Activated naive CD4-positive, alpha-beta T cell treated with anti-CD3 and anti-CD28 coated beads for 36 hours (primary cell): ENCODE measurements at places on chromosomes 5 and 9. TPM values are rescaled to one million over a fixed set of nuclear protein-coding genes. Genes with fewer than 3 reads are reported as not detected.

The FAM78A gene
- 24.7 TPM for total RNA-seq

DNA sequence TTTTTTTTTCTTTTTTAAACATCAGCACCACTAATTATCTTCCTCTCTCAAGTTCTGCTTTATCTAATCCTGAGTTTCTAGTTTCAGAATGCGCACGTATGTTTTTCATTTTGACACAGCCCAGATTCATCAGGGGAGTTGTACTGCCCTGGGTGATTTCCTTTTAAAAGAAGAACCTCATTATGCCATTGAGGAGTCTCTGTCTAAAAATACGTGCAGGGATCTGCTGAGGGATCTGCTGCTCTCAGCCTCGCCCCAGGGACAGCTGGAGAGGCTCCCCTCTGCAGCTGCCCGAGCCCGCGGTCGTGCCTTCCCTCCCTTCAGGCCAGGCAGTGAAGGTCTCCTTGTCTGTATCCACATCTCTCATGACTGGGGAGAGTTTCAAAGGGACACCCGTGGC is 273.1 kb downstream of the ARHGEF28 start:
- no peak overlapping the region for H3K4me3 ChIP-seq
- no peaks in the 10 kb centered on the region for H3K36me3 ChIP-seq
- H3K4me1 ChIP-seq: peaks cover 3% of the 10 kb centered on the region
- peaks cover 25% of the 10 kb centered on the region for H3K27me3 ChIP-seq
- H3K27ac ChIP-seq: no peak overlapping the region

The TLX3 gene
- not detected for total RNA-seq

The PTGER4 gene
- total RNA-seq: 83.8 TPM

DNA sequence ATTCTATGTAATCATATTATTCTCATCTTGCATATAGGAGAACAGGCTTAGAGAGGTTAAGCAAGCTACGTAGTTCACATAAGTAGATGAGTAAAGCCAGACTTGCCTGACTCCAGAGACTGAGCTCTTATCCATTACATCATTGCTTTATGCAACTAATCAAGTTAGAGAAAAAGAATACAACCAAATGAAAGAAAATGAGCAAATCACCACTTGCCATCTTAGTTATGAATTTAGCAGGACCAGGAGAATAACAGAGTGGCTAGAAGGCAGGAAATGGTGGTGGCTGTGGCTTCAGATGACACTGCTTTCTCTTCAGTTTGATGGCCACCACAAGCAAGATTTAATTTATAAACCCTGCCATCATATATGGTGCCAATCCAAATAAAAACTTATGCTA is 26.6 kb downstream of the POC5 start:
- no peaks in the 10 kb centered on the region for H3K27me3 ChIP-seq
- no peak for DNase-seq
- H3K4me3 ChIP-seq: no peak overlapping the region

DNA sequence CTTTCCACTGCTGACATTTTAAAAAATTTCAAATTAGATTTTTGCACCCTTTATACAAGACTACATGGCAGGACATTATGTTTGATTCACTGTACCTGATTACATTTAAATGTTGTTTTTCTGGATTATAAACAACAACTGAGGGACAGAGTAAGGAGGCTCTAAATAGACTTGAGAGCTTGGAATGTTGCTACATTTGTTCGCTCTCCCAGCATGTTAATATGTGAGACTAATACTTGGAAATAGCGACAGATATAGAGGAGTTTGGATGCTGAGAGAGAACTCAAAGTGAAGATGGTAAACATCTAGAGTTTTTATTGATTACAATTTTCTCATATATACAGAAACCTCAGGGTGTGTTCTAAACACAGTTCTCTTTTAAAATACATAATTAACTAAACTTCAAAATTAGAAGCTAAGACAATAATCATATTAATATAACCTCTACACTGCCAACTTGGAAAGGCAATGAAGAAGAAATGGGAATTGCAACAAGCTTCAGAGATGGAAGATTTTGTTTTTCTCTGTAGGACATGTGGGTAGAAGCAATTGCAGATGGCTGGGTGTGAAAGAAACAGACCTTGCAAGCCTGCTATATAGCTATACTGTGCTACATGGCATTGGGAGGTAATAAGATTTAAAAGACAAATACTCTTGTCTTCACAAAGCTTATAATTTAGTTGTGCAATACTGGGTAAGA is 1.4 kb upstream of the NDFIP1 start:
- H3K4me3 ChIP-seq: peak overlapping the region; percentile 86
- peaks cover 62% of the 10 kb centered on the region for H3K4me1 ChIP-seq
- H3K27me3 ChIP-seq: no peaks in the 10 kb centered on the region
- no peak for DNase-seq
- peak overlapping the region; percentile 97 for H3K27ac ChIP-seq

- H3K4me3 ChIP-seq: no peak overlapping the region
- no peaks in the 10 kb centered on the region for H3K27me3 ChIP-seq
- H3K27ac ChIP-seq: peak overlapping the region; percentile 28
- DNase-seq: no peak
- peaks cover 54% of the 10 kb centered on the region for H3K4me1 ChIP-seq
Measured at GRCh38 chr9:135885100-135885853, 22.1 kb downstream of the CAMSAP1 start.

The MUSK gene
- not detected for total RNA-seq

The PAEP gene
- not detected for total RNA-seq

DNA sequence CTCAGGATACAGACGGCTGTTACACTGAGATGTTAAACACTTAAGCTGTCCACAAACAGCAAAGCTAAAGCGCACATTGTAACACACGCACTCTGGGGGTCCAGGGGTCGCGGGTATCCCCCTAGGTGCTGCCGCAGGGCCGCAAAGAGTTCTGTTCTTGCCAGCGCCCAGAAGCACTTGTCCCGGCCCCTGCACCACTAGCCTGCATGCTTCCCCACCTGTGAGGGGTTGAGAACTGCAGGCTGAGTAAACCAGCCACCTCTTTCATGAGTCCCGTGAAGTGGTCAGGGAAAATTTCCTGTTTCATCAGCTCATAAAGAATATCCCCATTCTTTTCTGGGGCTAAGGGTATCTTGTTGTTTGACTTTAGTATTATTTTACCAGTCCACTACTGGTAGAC is 154.4 kb upstream of the FBXL17 start:
- no peaks in the 10 kb centered on the region for H3K4me1 ChIP-seq
- no peaks in the 10 kb centered on the region for H3K36me3 ChIP-seq
- no peak for DNase-seq
- no peak overlapping the region for H3K27ac ChIP-seq

DNA sequence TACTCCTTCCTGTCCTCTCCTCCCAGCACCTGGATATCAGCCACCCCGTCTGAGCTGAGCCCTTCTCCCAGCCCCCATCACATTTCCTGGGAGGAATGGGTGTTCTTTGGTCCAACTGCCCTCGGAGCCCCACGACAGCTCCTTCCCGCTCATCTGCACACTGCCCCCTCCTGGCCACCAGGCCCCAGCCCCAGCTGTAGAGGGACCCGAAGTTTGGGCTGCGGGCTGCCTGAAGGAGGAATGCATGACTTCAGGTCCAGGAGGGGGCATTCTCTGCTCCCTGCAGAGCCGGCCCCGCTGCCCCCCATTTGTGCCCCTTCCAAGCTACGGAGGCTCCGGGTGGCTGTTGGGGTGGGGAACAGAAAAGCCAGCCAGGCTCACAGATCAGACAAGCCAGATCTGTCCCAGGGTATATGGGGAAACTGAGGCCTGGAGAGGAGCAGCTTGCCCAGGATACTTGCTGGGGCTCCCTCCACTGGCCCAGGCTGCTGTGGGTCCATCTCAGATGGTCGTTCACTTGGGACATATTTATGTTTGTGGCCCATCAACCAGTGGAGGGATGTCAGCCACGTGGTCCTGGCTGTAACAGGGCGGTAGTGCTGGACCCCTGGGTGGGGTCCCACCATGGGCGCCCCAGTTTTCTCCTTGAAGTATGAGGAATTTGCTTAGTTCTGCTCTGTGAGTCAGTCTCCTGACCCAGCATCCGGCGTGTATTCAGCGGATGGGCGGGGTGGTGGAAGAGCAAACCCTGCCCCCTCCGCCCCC is 33.1 kb downstream of the DAB2IP start:
- peak; percentile 40 for DNase-seq
- no peak overlapping the region for H3K27ac ChIP-seq
- H3K4me1 ChIP-seq: no peaks in the 10 kb centered on the region
- H3K27me3 ChIP-seq: no peaks in the 10 kb centered on the region
- no peaks in the 10 kb centered on the region for H3K36me3 ChIP-seq
- no peak overlapping the region for H3K4me3 ChIP-seq

DNA sequence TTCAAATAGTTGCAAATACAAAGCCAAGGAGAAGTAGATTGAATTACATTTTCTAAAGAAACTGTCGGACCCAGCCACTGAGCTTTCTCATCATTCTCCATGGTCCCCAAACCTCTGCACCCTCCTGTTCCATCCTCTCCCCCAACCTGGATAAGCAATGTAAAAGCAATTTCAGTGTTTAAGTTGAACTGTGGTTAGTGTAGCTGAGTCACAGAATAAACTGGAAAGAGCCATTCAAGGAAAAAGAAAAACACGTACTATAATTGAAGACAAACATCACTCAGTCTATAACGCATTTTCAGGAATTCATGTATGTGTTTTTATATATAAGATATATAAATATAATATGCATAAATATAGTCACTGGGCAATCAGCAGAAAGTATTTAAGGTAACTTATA is 54.1 kb upstream of the TMEM161B start:
- no peak overlapping the region for H3K4me3 ChIP-seq
- H3K27ac ChIP-seq: no peak overlapping the region
- H3K36me3 ChIP-seq: no peaks in the 10 kb centered on the region
- no peak for DNase-seq
- no peaks in the 10 kb centered on the region for H3K4me1 ChIP-seq

The PCDHGB2 gene
- not detected for total RNA-seq

GRCh38 chr9:129709438-129710168 is 43.2 kb downstream of the PTGES start:
- no peaks in the 10 kb centered on the region for H3K36me3 ChIP-seq
- no peaks in the 10 kb centered on the region for H3K27me3 ChIP-seq
- H3K4me1 ChIP-seq: peaks cover 19% of the 10 kb centered on the region
- H3K4me3 ChIP-seq: no peak overlapping the region
- no peak for DNase-seq

- H3K4me3 ChIP-seq: no peak overlapping the region
- DNase-seq: no peak
- no peaks in the 10 kb centered on the region for H3K27me3 ChIP-seq
- H3K36me3 ChIP-seq: no peaks in the 10 kb centered on the region
- no peaks in the 10 kb centered on the region for H3K4me1 ChIP-seq
Measured at GRCh38 chr5:57862471-57862911, 379.9 kb upstream of the ACTBL2 start.

- H3K4me1 ChIP-seq: no peaks in the 10 kb centered on the region
- H3K27me3 ChIP-seq: no peaks in the 10 kb centered on the region
- DNase-seq: no peak
- no peaks in the 10 kb centered on the region for H3K36me3 ChIP-seq
Measured at GRCh38 chr5:2699686-2700085, 51.8 kb downstream of the IRX2 start.

The PPP2CA gene
- total RNA-seq: 132 TPM

DNA sequence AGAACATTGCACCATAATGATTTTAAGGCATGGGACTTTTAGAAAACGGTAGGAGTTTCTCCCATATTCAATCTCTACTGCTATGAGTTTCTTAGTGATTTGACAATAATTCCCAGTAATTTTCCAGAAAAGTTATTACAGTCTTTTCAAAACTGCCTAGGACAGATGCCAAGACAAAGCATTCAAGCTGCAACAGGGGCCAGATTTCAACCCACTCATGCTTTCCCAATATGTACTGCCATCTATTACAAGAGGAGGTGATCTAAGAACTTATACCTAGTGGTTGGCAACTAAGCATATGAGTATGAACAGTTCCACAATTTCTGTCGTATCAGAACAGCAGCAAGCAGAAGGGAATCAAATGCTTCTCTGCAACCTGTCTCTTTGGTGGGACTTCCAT is 95.1 kb upstream of the TMED7 start:
- H3K4me1 ChIP-seq: no peaks in the 10 kb centered on the region
- no peak overlapping the region for H3K27ac ChIP-seq
- H3K36me3 ChIP-seq: no peaks in the 10 kb centered on the region
- H3K27me3 ChIP-seq: peaks cover 45% of the 10 kb centered on the region
- no peak overlapping the region for H3K4me3 ChIP-seq

The TPPP gene
- 0.02 TPM for total RNA-seq

DNA sequence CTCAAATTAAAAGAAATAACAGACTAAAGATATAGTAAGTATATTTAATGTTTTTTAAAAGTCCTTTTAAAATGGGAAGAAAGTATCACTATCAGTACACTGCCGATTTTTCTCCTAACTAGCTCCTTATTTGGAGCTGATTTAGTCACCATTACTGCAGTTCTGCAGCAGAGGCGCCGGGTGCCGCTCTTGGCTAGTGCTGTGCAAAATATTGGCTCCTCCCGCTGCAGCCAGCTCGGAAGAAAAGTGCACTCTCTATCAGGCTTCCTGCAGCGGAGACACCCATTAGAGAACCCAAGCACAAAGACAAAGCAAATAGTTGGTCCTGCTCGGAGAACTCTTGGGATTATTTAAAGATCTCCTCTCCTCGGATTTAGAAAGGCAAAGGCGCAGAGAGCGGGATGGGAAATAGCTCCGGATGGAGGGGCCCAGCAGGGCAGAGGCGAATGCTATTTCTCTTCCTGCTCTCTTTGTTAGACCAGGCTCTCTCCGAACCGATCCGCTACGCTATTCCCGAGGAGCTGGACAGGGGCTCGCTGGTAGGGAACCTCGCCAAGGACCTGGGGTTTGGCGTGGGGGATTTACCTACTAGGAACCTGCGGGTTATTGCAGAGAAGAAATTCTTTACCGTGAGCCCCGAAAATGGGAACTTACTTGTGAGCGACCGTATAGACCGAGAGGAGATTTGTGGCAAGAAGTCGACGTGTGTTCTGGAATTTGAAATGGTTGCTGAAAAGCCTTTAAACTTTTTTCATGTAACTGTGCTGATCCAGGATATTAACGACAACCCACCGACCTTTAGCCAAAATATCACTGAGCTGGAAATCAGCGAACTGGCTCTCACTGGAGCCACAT is at the start of gene PCDHGB3:
Gene PCDHGB3 (plus strand): TSS at position 249 of the 855 bp plus-strand sequence. CDS start 153 bp downstream, at position 402.
- H3K27ac ChIP-seq: no peak within 1 kb of the TSS
- H3K36me3 ChIP-seq: peaks cover 7% of the 10 kb centered on the region
- H3K4me3 ChIP-seq: peak within 1 kb of the TSS; percentile 69
- peaks cover 68% of the 10 kb centered on the region for H3K27me3 ChIP-seq
- DNase-seq: peak; percentile 47

DNA sequence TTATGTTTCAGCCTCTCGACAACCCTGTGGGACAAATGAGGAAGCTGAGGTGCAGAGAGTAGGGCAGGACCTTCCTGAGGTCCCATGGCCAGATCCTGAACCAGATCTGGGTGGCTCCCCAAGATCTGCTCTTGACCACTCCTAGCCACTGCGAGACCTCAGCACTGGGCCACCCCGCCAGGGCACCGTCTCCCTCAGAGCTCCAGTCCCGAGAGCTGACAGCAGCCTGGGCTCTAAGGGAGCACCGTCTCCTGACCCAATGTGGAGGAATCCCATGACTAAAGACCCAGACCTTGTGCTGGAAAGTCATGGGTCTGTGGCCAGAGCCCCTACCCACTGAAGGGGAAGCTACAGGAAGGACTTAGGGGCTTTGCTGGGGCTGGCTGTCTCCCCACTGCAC is 4.5 kb upstream of the LMX1B start:
- H3K4me3 ChIP-seq: no peak overlapping the region
- H3K27me3 ChIP-seq: peaks cover 55% of the 10 kb centered on the region

The TJP2 gene
- 7.6 TPM for total RNA-seq

The ARRDC3 gene
- 12.8 TPM for total RNA-seq

The ESM1 gene
- total RNA-seq: not detected
